HCT116 (cell line): ENCODE measurements at places on chromosomes 5 and 9.

GRCh38 chr9:127255692-127256091, 8.9 kb upstream of the GARNL3 start:
- no peak for DNase-seq

GRCh38 chr5:79297661-79298060, 61.7 kb downstream of the JMY start:
- no peak for DNase-seq

DNA sequence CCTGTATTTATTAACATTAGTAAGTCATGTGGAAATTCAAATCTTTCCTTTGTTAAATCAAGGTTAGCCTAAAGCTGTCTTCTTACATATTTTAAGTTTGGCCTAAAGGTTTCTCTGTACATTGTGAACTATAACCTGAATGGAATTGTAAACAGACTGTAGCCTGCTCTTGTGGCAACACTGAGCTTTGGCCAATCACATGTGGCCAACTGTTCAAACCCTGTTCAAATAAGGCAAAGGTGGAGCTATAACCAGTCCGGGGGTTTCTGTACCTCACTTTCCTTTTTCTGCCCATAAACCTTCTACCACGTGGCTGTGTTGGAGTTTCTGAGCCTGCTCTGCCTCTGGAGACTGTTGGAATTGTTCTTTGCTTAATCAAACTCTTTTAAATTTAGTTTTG, 3.3 kb upstream of the HAPLN1 start:
- no peak for DNase-seq

DNA sequence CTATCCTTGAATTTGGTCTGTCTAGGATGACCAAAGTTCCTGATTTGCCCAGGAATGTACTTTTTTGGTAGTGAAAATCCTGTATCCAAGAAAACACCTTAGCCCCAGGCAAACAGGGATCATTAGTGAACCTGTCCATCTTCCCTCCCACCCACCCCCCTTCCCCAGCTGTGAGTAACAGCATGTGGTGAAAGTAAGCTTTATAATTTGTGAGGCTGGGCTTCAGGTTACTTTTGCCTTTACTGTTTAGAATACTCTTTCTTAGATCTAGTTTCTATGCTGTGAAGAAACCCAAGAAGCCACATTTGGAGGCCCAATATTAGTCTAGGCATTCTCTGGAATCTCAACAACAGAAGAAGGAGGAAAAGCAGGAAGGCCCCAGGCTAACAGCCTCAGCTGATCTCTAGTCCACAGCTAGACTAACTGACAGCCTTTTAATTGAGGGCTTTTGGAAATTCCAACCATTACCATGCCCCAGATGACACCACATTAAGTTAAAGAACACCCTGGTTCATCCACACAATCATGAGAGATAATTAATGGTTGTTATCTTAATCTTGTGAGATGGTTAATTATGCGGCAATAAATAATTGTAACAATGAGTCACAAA, 703.0 kb upstream of the NUDT12 start:
- no peak for DNase-seq

GRCh38 chr9:114804505-114804904, 1.3 kb downstream of the TNFSF15 start:
- DNase-seq: peak; percentile 10

DNA sequence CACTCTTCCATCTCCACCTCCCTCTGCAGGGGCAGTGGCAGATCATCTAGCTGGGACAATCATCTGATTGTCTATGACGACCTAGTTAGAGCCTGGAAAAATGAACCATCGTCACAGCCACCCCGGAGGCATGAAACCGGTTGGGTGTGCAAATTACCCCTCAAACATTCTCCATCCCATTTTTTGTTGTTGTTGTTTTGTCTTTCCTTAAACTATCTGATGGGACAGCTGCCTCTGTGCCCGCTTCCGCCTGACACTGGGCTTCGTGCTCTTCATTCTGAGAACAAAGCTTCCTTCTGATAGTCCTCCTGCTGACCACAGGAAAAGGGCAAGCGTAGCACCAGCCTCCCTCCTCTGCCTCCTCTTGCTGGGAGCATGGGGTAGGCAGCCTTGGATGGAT, 7.0 kb upstream of the NDST1 start:
- DNase-seq: no peak

DNA sequence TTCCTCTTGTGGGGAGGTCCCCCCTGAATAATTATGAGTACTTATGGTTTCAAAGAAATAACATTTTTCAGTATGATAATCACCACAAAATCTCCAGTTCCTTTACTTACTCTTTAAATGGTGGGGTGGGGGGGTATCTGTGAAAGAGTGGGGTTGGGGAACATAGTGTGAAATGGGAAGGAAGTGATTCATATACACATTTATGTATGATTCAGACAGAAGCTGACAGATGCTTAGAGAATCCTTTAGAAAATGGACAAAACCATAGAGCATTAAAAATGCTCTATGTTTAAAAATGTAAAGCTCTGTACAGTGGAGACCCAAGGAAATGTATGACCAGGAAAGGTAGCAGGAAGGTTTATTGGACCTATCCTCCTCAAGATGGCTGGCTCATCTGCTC, 267.5 kb upstream of the GRIA1 start:
- no peak for DNase-seq

DNA sequence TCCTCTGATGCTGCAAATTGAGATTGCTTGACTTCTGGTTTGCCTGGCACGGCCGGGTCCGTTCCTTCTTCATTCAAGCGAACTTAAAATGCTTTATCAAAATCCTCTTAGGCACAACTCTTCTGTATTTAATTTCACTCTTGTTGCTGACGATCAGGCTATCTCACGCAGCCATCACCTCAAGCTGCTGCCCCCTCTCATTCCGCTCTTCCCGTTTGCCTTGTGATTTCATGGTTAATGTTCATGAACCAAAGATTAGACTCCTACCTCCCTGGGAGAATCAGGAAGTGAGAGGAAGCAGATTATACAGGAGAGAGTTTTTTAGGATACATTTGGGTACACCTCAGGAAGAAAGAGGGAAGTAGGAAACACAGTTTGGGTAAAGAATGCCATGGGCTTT, 22.6 kb downstream of the QRFP start:
- DNase-seq: no peak

GRCh38 chr5:132437604-132438266, 52.8 kb downstream of the IRF1 start:
- DNase-seq: no peak

GRCh38 chr5:140242890-140243585, 59.9 kb downstream of the PFDN1 start:
- no peak for DNase-seq

DNA sequence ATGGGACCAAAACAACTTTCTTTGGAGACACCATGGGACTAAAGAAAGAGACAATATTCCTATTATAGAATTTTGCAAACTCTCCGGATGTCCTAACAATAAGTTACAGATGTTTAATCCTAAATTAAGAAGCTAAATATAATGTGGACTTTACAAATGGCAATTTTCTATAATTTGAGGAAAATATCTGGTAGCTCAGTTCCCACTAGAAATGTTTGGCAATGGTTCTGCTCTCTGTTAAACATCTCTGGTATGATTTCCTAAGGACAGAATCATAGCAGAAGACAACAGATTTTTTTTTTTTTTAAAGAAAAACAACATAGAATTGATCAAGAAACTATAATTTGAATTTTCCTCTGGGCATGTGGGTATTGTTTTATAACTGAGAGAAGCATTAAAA, 232.8 kb downstream of the ENC1 start:
- no peak for DNase-seq

- DNase-seq: no peak
Observed at GRCh38 chr5:167219298-167219697, 1072.1 kb upstream of the WWC1 start.

GRCh38 chr9:94632737-94633136, 6.6 kb downstream of the FBP1 start:
- no peak for DNase-seq

- no peak for DNase-seq
Observed at GRCh38 chr9:91812191-91812590, 137.8 kb downstream of the ROR2 start.

DNA sequence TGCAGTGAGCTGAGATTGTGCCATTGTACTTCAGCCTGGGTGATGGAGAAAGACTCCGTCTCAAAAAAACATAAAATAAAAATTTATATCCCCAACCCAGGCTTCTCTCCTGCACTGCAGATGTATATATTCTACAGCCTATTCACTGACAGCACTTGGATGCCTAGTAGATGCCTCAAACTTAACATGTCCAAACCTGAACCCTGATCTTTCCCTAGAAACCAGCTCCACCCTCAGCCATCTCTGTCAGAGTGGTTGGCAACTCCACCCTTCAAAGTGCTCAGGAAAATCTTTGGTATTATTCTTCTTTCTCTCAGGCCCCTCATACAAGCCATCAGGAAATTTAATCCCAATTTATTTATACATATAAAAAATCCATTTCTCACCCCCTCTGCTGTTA, 36.9 kb upstream of the TXN start:
- DNase-seq: no peak

GRCh38 chr9:97769208-97769607, 72.1 kb upstream of the XPA start:
- DNase-seq: no peak

DNA sequence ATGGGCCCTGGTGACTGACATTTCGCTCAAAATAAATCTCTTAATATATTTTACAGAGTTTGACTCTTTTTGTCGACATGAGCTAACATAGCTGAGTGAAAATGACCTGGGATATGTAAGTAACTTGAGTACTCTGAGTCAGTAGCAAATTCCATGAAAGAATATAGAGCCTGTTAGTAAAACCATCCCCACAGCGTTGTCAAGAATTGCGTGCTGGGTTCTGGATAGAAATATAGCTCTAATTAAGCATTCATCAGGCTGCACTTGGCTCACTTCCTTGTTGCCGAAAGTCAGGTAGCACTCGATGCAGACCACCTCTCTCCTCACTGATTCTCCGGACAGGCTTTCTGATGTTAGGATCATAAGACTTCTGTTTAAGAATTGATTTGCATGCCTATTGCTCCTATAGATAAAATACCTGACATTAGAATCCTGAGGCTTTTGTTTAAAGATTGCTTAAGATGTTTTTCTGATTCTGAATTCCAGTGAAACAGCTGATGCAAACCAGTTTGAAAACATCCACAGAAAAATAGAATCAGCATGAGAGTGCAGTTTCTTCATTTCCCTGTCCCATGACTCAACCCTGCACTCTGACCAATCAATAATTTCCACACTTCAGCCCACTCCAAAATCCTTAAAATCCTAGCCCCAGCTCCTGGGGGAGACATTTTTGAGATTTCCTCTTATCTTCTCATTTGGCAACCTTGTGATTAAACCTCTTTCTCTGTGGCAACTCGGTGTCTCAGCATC, 310.6 kb downstream of the DIRAS2 start:
- no peak for DNase-seq
